NCI-H2227 treated with DMSO at 0.1 percent for 48 hours (cell line): ENCODE measurements at places on chromosomes 6 and 20.

DNA sequence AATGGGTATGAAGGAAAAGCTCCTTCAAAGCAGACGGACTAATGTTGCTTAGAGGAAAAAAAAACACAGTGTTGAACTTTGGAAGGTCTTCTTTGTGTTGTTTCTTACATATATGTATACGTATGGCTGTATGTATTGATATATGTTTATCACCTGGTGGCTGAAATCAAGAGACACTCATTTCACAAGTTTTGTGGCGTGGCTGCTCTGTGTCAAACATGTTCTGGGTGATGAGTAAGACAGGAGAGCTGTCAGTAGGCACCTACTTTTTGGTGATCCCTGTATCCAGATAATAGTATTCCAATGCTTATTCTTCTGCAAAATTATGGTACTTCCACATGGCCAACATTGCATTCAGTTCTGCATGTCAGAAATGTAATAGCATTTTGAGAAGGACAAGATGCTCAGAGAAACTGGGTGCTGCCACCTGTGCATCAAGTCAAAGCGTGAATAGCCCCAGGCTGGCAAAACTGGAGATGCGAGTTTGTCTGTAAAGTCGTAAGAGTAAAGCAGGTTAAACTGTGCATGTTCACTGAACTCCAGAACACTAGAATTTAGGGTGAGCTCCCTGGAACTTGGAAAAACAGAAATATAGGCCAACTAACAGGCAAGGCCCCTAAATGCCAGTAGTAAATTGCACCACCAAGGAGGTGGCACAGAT, 67.9 kb downstream of the ARMC2 start:
- DNase-seq = no peak

- DNase-seq = peak; percentile 36
These were observed 703 bp downstream of the EPHA7 start for GRCh38 chr6:93418408-93419303.

- no peak for DNase-seq
These were observed 11.5 kb downstream of the NFKBIL1 start for GRCh38 chr6:31558631-31559500.

DNA sequence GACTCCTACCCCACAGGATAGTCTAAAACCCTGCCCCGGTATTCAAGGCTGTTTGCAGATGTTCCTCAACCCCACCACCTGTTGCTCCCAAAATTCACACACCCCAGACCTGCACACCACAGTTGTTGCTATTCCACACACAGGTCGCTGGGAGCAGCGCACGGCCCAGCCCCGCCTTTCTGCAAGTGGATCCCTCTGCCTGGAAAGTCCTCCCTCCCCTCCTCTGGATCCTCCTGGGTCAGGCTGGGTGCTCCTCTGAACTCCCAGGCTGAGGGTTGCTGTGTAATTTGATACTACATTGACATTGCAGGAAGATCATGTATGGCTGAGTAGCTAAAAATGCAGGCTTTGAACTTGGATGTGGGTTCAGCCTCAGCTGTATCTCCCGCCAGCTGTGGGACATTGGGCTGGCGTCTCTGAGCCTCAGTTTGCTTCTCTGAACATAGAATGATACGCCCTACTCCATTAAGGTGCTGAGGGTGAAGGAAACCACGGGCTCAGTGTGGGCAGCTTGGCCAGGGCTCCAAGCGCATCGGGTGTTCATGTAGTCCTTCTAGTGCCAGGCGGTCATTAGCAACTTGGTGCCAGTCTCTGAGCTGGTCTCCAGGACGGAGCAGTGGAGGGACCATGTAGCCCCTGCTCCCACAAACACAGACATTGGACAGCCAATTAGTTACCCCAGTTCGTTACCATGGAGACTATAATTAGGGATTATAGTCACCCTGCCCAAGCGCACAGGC, 13.9 kb upstream of the CCN5 start:
- no peak for DNase-seq

DNA sequence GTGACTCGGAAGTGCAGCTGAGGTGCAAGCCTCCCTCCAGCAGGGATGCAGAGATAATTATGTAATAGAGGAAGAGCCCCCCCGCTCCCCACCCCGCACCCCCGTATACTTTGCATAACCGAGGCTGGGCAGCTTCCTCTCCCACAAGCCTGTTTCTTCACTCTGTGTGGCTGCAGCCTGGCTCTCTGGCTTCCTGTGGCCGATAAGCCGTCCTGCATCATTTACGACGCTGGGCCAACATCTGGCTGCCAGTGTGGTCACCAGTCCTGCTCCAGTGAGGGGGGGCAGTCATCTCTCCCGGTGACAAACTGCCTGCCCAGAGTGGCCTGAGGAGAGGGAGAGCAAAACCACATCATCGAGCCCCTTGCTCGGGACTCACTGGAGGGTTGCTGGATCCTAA, 59.2 kb downstream of the RBM38 start:
- DNase-seq = no peak

DNA sequence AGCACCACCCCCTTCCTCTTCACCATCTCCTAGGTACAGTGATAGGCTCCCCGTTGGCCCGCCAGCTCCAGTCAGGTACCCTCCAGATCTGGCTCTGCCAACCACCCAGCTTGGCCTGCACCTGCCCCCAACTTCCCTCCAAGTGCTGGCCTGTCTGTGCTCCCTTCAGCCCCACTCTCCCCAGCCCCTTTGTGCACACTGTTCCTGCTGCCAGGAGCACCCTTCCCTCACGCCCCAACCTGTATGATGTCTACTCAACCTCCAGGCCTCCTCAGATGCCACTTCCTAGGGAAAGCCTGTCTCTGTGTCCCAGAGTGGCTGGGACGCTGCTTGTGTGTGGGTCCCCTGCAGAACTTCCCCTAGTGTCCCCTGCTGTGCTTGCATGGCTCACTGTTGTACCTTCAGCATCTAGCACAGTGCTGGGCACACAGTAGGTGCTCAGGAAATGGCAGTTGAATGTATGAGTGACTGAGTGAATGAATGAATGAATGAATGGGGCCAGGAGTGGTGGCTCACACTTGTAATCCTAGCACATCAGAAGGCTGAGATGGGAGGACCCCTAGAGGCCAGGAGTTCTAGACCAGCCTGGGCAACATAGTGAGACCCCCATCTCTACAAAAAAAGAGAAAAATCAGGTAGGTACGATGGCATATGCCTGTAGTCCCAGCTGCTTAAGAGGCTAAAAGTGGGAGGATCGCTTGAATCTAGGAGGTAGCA, 3.0 kb downstream of the ZBP1 start:
- DNase-seq = no peak

GRCh38 chr6:155256122-155256795, 7.6 kb upstream of the CLDN20 start:
- DNase-seq = no peak

GRCh38 chr20:59204165-59204894, 40.7 kb downstream of the ZNF831 start:
- DNase-seq = no peak

GRCh38 chr20:51425347-51426106, 117.0 kb downstream of the NFATC2 start:
- no peak for DNase-seq

DNA sequence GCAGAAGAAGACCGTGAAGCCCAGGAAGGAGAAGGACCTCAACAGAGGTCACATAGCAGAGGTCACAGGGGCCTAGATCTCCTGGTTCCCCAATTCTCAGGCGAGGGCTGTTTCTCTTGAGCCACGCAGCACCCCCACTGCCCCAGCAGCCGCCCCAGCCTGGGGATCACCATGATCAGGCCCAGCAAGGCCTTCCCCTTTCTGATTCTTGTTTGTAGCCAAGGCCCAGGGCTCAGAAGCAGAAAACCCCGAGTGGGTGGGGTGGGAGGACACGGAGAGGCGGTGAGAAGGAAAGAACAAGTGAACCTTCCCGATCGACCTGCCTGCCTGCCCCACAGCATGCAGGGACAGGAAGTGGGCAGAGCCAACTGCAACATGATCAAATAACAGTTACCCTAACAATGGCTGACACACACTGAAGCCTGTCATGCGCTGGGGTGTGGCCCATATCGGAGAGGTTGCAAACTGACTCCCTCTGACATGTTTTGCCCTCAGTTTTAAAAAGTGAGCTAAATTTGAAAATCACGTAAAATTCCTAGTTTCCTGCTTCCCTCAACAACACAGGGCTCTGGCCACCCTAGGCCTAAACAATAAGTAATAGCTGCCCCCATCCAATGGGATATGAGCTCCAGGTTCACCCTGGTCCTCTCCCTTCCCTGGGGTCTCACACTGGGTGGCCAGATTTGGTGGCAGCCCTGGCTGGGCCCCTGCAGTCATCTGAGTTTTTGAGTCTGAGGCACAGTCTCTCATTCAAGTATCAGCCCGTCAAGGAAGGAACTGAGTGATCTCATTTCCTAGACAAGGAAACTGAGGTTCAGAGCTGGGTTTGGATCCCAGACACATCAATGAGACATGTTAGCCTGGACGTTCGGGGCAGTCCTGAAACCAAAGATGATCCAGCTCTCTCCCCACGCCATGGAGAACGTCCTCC, 6.5 kb downstream of the PEDS1 start:
- DNase-seq = no peak
